ENCODE measurements at places on chromosomes 2 and 18.

- no peak for DNase-seq
Measured at GRCh38 chr2:85410584-85411404, 628 bp upstream of the CAPG start.

DNA sequence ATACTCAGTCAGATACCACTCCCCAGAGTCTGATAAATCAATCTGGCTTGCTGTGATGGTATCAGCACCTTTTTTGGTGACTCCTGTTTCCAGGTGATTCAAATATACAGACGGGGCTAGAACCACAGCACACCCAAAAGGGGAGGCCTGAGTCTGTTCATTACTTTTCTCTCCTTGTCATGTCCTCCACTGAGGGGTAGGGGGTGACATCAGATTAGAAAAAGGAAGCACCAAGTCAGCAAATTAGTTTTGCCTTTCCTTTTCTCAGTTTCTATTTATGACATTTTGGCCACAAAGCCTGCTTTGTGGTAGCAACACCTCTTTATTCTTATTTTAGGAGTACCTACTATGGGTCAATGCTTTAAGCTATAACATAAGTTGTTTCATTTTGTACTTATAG, 127.4 kb downstream of the CCDC102B start:
- no peak for DNase-seq

DNA sequence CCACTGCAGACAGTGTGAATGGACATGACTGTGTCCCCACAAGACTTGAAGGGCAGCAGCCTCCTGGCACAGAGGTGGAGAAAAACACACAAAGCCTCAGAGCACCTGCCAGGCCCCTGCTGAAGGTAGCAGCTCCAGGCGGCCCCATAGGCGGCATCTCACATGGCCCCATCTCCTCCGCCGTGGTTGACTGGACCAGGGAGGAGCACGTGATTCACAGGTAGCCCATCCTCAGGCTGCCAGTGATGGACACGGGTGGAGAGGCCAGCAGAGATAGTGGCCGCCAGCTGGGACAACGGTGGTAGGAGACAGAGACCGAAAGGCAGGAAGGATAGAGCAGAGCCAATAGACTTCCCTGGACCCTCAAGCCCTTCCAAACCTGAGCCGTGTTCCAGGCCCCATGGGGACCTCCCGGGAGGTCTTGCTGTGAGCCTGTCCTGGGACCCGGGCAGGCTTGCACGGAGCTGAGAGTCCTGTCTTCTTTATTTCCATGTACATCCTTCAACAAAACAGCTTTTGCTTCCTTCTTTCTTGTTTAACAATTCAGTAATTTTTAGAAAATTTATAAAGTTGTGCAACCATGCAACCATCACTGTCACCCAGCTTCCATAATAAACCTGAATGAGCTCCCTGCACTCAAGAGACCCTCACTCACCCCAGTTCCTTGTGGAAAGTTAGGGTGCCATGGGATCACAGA, 26.9 kb downstream of the GPR55 start:
- DNase-seq = no peak

DNA sequence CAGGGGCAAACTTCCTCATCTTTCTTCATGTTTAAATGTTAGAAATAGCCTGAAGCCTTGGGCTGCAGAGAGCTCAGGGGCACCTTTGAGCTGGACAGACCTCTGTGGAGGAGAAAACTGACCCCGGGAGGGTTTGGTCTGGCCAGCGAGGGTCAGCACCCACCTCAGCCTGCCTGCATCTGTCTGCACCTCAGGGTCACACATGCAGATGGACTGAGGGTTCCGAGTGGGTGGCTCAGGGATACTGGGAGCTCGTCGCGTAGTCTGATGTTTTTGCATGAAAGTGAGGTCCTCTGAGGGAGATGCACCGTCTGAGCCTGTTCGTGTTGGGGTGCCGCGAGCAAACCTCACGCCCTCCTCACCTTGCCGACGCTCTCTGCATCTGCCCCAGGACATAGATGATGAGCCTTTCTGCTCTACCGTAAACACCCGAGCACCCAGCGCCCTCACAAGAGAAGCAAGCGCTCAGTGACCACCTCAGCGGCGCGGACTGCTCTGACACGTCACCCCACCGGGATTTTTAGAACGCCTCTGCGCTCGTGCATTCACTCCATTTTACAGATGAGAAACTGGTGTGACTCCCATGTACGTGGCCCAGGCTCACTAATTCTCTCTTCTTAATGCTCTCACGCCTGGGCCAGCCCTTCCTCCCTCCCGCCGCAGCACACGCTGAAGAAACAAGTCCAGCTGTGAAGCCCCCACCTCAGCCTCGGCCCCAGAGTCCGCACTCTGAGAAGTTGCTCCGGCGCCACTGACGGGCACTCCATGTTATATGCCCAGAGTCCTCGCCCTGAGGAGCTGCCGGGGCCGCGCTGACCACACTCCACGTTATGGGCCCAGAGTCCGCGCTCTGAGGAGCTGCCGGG, 9.5 kb downstream of the KCNG2 start:
- DNase-seq = no peak

GRCh38 chr2:2875296-2875695, 502.3 kb downstream of the EIPR1 start:
- DNase-seq = no peak

- DNase-seq = no peak
Measured at GRCh38 chr18:23270986-23271680, 135.8 kb downstream of the CABLES1 start.

DNA sequence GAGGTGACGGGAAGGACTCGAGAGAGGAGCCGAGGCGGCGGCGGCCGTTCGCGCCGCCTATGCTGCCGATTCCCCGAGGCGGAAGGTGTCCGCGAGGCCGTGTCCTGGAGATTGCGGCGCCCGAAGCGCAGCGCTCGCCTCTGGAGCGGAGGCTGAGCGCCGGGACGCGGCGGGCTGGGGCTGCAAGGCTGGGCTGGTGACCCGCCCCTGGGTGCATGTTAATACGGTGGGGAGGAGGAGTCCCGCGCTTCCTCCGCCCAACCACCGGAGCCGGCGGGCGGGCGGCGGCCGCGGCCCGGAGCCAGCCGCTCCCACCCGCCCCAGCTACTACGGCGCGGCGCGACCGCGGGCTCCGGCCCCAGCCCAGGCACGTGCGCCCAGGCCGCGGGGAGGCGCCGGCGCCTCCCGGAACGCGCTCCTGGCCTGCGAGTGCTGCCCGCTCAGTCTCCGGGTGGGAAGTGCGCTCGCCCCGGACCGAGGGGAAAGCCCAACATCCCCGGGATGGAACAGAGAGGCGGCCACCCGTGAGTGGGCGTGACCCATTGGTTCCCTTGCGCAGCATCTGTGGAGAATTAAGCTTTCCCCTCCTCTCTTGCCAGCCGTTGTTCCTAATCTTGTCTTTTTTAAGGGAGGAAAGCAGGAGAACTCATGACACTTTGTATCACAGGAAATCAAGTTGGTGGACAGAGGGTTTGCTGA, at the start of gene DLGAP1:
TSS of gene DLGAP1 (minus strand) at position 195 of the 699 bp plus-strand sequence.
- no peak for DNase-seq

- DNase-seq = no peak
Measured at GRCh38 chr2:232537079-232537478, 2.4 kb upstream of the CHRNG start.

- DNase-seq = no peak
Measured at GRCh38 chr2:15704086-15704787, 112.6 kb downstream of the DDX1 start.

DNA sequence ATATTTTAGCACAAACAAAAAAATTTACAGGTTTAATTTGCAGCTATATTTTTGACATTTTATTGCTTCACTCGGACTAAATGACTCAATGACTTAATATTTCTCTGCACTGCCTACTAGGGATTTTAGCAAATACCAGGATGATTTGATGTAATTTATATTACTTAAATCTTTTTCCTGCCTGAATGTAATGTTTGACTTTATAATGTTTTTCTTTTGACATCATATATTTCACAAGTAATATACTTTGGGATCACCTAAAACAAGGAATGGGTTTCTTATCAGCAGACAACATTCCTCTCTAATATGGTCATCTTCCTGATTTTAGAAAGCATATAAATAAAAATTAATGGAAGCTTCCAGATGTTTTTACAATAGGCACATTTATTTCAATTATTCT, 253.2 kb upstream of the EPC2 start:
- no peak for DNase-seq

DNA sequence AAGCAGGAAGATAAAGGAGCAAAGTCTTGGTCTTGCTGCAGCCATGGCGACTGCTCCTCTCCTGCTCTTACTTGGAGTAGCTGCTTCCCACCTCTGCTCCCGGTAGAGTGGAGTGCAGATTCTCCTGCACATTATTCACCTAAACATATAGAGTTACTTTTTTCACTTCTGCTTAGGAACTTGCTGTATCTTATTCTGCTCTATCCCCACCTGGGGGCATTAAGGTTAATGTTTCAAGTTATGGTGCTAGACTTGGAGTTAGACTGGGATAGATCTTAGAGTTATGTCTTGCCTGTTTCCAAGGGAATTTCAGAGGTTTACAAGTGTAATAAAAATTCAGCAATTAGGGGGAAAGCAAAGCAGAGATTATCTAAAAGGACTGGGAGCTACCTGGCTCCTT, 144.2 kb downstream of the SETBP1 start:
- DNase-seq = no peak

GRCh38 chr18:63131106-63131958, 188.2 kb downstream of the BCL2 start:
- no peak for DNase-seq

GRCh38 chr18:4035521-4035920, 419.6 kb downstream of the DLGAP1 start:
- DNase-seq = no peak

GRCh38 chr18:5415031-5415430, 119.5 kb upstream of the ZBTB14 start:
- DNase-seq = no peak

GRCh38 chr18:73986711-73987110, 160.9 kb downstream of the FBXO15 start:
- DNase-seq = no peak

Measured in stimulated activated CD8-positive, alpha-beta memory T cell treated with anti-CD3 and anti-CD28 coated beads, Interleukin-2, amount 100 ng/mL, for 48 hours (primary cell).